LoVo (cell line): ENCODE measurements at places on chromosomes 4 and X.

DNA sequence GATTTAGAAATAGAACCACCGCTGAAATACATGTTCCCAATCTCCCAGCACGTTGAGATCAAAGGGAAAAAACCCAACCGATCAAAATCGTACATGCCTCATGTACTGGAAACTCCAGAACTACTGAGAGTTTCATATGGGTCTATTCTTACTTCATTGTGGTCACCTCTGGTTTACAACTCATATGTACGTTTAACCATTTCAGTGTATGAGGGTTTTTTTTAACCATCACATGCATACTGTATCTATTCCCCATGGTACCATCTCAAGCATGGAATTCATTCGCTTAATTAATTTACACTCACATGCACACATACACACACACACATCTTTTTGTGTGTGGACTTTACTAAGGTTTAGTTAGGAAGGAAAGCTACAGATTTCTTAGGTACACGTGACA is 46.0 kb upstream of the CLNK start:
- DNase-seq = no peak

- DNase-seq = no peak
Measured at GRCh38 chrX:103776546-103776945, at the start of gene PLP1. PLP1 (plus strand) TSS chrX:103776840; CDS start chrX:103776996, 156 bp downstream.

- no peak for DNase-seq
Measured at GRCh38 chr4:134650461-134650860, 448.9 kb upstream of the PABPC4L start.

GRCh38 chr4:40848940-40849339 is 99.2 kb downstream of the NSUN7 start:
- no peak for DNase-seq

- no peak for DNase-seq
Measured at GRCh38 chrX:129981200-129981553, 1.3 kb upstream of the BCORL1 start.

DNA sequence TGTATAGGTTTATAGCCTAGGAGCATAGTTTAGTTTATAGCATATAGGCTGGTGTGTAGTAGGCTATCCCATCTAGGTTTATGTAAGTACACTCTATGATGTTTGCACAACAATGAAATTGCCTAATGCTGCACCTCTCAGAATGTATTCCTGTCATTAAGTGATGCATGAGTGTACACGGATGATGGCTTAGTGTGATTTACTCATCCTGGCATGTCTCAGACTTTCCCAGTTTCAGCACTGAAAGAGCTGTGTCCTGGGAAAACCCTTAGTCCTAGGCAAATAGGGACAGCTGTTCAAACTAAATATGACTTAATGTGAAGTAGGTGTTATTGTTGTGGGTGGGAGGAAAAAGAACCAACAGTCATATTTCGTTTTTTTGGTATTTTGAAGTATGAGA is 264.9 kb upstream of the MAGEB18 start:
- DNase-seq = no peak

DNA sequence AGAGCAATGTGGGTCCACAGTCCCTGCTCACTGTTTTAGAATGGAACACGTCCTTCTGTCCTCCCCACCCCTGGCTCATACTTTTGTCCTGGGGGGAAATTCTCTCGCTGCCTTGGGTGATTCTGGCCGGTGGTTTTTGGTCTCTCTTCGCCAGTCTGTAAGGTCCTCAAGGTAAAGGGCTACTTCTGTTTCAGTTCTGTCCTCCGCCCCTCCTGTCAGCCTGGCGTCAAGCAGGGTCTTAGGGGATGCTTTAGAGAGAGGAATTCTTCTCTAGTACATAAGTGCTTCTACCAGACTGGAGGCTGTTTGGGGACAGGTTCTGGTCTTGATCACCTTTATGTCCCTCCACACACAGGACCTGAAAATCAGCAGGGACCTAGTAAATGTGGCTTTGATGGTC is 617 bp upstream of the MRFAP1L1 start:
- DNase-seq = no peak

DNA sequence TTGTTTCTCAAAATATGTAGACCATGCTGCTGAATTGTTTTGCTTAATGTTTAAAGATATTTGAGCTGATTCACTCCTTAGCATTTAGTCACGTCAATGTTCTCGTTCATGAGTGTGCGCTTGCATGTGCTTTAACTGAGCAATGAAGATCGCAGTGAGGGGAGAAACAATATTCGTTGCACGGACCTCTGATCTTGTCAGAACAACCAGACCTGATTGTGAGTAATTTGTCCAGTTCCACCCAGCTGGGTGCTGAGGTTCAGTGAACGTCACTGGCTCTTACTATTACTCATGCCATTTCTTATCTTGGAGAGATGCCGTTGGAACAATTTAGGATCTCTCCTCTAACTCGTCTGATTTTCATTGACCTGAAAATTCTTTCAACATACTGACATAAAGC is 15.0 kb upstream of the PRKX start:
- no peak for DNase-seq
